Natural killer cell (primary cell): ENCODE measurements at places on chromosomes 4 and X. TPM values are rescaled to one million over a fixed set of nuclear protein-coding genes. Genes with fewer than 3 reads are reported as not detected.
A peak's percentile ranks its signal among the peaks of the same experiment; 100 is the strongest.

- no peak for DNase-seq
- H3K36me3 ChIP-seq: no peaks in the 10 kb centered on the region
- H3K27ac ChIP-seq: no peak overlapping the region
- no peak overlapping the region for H3K4me3 ChIP-seq
Observed at GRCh38 chr4:52049266-52049665, 1.8 kb upstream of the SPATA18 start.

DNA sequence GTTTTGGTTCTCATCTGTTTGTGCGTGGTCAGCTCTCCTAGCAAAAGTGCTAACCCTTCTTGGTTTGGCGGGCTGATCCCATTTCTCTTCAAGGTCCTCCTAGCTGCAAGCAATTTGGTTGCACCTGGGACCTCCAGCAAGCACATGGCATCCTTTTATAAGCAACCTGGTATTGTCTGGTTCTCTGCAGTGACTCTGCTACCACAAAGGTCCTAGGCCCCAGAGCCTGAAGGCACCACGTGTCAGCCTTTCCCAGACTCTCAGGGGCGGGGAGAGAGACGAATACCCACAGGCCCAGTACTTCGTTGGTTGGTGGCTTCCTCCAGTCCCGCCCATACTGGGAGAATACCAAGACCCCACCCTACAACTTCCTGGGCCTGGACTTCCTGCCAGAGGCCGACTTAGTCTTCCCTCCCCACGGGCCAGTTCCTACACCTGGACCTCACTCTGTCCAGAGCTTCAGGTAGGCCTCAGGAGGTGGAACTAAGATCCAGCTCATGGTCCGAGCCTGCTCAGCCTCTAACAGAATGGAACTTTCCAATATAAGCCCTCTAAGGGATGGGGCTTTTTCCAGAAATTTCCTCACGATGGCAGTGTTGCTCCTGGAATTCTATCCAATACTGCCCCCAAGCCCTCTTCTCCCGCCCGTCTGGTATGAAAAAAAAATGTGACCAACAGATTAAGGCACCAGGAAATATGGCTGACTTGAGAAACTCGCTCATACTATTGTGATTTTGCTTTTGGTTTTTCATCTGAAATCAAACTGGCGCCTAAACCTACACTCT, 192.5 kb upstream of the STK26 start:
- no peaks in the 10 kb centered on the region for H3K27me3 ChIP-seq
- peak; percentile 41 for DNase-seq

CDX4 gene
- total RNA-seq: not detected

DNA sequence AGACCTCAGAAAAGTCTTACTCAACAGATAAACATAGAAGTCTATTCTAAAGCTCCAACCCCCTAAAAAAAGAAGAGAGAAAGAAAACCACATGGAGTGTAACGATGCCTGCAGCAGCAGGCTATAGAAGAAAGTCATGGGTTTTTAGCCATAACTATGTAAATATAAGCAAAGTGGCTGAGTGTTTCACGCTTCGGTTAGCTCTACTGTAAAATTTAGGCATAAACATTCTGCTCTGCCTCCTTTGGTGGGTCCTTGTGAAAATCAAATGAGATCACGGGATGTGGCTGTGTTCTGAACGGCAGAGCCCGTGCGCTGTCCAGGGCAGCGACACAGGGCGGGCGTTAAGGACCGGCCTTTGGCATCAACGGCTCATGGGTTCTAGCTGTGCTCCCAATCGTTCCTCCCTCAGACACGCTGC, 78.4 kb downstream of the IRF2 start:
- H3K4me3 ChIP-seq: no peak overlapping the region
- no peak overlapping the region for H3K27ac ChIP-seq
- H3K36me3 ChIP-seq: peaks cover 81% of the 10 kb centered on the region
- no peaks in the 10 kb centered on the region for H3K27me3 ChIP-seq
- DNase-seq: no peak

DCAF4L1 gene
- total RNA-seq: 0.48 TPM

GRCh38 chrX:25105221-25105620, 89.5 kb upstream of the ARX start:
- no peaks in the 10 kb centered on the region for H3K27me3 ChIP-seq
- no peak overlapping the region for H3K4me3 ChIP-seq
- H3K4me1 ChIP-seq: no peaks in the 10 kb centered on the region
- no peak overlapping the region for H3K27ac ChIP-seq

COL4A6 gene
- not detected for total RNA-seq

SSX2B gene
- total RNA-seq: not detected

ARAP2 gene
- total RNA-seq: 270 TPM

ETDC gene
- total RNA-seq: not detected
